Kasumi-1 (cell line): ENCODE measurements at places on chromosomes 5 and 9.

GRCh38 chr9:123485216-123485615, 129.2 kb downstream of the CRB2 start:
- no peak for DNase-seq

DNA sequence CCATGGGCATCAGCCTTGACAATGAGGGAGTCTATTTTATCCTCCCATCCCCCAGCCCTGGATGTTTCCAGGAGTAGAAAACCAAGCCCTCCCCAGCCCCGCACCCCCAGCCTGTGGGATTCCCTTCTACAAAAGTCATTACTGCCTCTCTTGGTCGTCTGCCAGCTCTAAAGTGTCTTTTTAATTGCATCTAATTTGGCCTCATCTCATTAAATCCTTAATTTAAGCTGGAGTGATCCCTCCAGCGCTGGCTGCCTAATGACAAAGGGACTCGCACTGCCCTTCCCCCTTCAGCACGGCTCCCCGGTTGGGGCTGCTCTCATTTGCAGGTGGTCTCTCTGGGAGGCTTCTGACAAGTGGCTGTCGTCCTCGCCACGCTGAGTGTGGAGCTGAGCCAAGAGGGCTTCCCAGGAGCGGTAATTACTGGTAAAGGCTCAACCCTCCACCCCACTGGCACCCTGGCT, 107.9 kb upstream of the ALDH1B1 start:
- DNase-seq = no peak

GRCh38 chr9:5896863-5897262, 6.2 kb downstream of the MLANA start:
- DNase-seq = no peak

DNA sequence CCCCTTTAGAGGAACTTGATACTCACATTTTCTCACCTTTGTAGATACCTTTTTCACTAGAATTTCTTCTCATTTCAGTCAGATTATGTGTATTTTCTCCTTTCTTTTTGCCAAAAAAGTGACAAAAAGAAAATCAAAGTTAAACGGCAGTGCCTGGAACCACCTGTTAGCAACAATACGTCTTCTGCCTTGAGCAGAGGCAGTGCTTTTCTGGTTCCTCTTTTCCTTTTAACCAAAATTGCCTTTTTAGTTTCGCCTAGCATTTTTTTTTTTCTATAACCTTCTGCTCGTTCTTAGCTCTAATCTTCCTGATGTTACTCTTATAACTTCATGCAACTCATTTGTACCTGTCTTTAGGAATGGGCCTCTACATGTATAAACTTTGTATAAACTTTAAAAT, 26.1 kb downstream of the SMIM32 start:
- DNase-seq = no peak

GRCh38 chr5:135596788-135597187, 18.0 kb upstream of the CXCL14 start:
- no peak for DNase-seq

- DNase-seq = no peak
These were observed 81.0 kb upstream of the TRIO start for GRCh38 chr5:14062178-14062577.

GRCh38 chr5:10374046-10375022, 20.8 kb downstream of the MARCHF6 start:
- DNase-seq = no peak

DNA sequence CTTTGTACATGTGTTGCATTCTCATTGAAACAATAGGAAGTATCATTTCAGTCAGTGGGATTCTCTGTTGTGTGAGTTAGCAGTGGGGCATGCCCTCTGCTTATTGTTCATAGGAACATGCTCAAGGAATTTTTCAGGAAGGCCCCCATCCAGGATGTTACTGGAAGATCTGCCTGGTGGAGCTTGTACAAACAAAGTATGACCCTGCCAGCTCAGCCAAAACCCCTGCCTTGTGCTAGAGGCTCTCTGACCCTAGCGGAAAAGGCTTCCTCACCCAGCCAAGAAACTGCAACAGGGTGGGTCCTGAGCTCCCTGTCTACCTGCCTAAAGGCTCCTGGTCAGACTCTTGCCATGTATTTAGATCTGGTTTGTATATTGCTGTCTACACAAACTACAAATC, 43.2 kb downstream of the MRRF start:
- DNase-seq = no peak

- no peak for DNase-seq
These were observed 33.3 kb upstream of the RNF38 start for GRCh38 chr9:36433386-36433785.

GRCh38 chr9:104091708-104092107, 2.4 kb upstream of the SMC2 start:
- DNase-seq = peak; percentile 58

GRCh38 chr9:69122549-69123141, 51.4 kb upstream of the TJP2 start:
- no peak for DNase-seq

DNA sequence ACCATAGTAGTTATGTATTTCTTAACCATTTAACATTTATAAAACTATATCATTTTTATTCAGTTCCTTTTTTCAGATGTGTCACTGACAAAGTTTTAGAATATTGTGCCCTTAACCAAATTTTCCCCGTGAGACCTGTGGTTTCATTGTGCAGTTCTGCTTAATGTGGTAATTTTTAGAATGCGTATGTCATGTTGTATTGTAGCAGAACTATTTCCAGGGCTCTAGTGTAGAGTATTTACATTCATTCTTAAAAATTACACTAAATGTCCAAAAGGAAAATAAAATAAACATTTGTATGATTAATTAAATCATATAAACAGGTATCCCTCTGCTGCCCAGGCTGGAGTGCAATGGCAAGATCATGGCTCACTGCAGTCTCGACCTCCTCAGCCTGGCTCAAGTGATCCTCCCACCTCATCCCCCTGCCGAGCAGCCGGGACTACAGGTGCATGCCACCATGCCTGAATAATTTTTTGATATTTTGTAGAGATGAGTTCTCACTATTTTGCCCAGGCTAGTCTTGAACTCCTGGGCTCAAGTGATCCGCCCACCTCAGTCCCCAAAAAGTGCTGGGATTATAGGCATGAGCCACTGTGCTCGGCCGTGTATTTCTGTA, 15.4 kb downstream of the SERINC5 start:
- peak; percentile 30 for DNase-seq

- no peak for DNase-seq
These were observed 89.9 kb downstream of the DAB2IP start for GRCh38 chr9:121741228-121741918.

DNA sequence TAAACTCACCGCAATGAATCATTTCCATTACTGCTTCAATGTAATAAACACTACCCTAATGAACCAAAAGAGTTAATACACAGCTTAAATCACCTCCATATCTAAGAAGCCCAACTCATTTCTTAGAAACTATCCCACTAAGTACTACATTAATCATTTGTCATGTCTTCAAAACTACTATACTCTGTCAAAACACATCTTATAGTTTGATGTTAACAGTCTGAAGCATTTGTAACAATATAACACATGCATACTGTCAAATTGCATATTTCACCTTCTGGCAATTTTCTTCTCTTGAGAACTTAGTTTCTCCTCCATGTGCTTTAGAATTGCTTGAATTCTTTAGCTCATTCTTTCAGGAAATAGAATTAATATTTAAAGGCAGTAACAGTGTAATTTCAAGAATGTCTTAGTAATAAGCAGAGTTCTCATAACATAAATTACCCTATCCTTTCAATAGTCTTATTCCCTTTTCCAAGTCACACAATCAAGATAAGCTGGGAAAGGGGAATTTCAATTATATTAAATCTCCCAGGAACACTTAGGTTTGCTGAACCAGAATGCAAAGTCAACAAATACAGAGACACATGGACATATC, 199.7 kb downstream of the ATPSCKMT start:
- no peak for DNase-seq

GRCh38 chr9:89460551-89460950, 37.4 kb downstream of the SEMA4D start:
- DNase-seq = no peak
